ENCODE measurements at places on chromosomes 11 and 22. TPM values are rescaled to one million over a fixed set of nuclear protein-coding genes. Genes with fewer than 3 reads are reported as not detected.

PATE2 gene
- not detected for total RNA-seq

DNA sequence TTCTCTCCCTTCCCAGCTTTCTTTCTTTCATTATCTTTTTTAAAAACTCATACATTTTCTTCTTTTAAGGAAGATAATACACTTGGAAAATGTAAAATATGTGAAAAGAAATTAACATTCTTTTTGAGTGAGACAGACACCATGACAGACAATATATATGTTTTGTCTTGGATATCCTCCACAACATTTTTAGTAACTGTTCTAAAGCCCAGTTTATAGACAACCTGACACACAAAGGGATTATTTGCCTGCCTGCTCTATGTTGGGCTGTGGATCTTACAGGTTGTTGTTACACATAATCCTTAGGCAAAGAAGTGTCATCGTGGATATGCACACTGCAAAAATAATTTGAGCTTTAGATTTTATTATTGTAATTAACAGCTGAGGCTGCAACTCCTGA is 301.4 kb upstream of the PDGFD start:
- H3K4me1 ChIP-seq: no peaks in the 10 kb centered on the region
- H3K27me3 ChIP-seq: no peaks in the 10 kb centered on the region
- H3K36me3 ChIP-seq: no peaks in the 10 kb centered on the region
- H3K27ac ChIP-seq: no peak overlapping the region
- no peak overlapping the region for H3K4me3 ChIP-seq

- no peak overlapping the region for H3K4me3 ChIP-seq
- peaks cover 16% of the 10 kb centered on the region for H3K4me1 ChIP-seq
- H3K27me3 ChIP-seq: peaks cover 14% of the 10 kb centered on the region
- no peak overlapping the region for H3K27ac ChIP-seq
- DNase-seq: no peak
Measured at GRCh38 chr22:49507607-49508292, 319.9 kb downstream of the BRD1 start.

ABCG4 gene
- 0.15 TPM for total RNA-seq

FXYD6 gene
- total RNA-seq: not detected

DNA sequence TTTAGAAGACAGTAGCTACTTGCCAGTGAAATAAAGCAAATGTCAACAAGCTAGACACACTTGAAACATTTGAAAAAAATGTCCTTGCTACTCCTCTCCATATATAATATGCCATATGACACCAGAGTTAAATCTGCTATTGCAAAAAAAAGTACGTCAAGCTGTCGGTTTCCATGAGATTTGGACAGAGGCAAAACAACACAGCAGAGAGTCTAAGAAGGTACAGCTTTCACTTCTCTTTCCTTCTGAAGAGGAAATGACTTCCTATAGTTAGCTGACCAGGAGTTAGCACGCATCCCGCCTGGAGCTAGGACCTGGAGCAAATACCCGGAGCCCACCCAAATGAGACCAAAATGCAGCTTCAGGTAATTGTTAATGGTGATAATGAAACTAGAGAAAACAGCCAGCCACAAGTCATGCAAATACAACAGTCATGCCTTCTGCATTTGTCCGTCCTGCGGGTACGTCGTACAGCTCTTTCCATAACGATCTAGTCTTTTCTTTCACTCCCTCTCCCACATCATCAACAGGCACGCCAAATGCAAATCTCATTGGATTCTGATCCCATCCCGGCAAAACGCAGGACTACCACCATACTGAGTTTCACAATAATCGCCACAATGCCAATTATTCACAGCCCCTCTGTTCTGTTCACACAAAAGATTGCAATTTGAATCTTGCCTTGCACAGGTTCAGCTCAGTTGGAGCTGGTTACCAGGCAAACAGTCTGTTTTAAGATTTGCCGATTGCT is 395.0 kb upstream of the CCDC90B start:
- H3K27ac ChIP-seq: no peak overlapping the region
- DNase-seq: no peak
- H3K4me3 ChIP-seq: 0 out of 2 replicates have a peak overlapping the region, but pooled peaks have one; percentile 14

DNA sequence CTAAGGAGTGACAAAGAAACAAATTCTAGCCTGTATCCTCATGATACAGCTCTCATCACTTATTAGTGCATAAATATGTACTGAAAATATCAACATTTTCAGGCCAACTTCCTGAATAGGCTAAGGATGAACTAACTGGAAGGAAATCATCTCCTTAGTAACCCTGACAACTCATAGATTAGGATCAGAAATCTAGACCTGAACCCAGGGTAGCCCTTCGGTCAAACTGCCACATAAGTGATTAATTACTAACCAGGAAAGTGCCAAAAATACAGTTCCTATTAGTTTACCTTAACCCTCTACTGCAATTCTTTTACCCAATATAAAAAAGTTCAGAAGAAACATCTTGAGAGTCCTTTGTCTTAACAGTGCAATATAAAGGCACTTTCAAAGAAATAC is 40.0 kb downstream of the AMBRA1 start:
- DNase-seq: peak; percentile 35
- H3K27ac ChIP-seq: peak overlapping the region; percentile 56
- no peaks in the 10 kb centered on the region for H3K36me3 ChIP-seq
- no peaks in the 10 kb centered on the region for H3K27me3 ChIP-seq

DNA sequence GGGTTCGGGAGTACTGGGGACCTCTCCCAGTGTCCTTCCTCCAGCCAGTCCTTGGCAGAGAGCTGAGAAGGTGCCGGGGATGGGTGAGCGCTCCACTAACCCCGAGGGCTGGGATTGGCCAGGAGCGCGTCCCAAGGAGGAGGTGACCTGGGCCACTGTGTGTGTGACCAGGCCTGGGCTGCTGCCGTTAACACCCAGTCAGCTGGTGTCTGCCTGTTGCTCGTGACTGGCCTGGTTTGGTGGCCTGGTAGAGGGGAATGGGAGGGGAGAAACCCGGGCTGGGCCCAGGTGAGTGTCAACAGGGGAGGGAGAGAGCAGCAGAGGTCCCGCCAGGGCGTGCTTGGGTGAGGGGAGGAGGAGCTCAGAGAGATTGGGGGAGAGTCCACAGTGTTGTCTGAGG is 29.9 kb upstream of the GRAMD4 start:
- H3K4me3 ChIP-seq: no peak overlapping the region
- H3K4me1 ChIP-seq: peaks cover 9% of the 10 kb centered on the region
- no peaks in the 10 kb centered on the region for H3K27me3 ChIP-seq
- no peaks in the 10 kb centered on the region for H3K36me3 ChIP-seq

- no peak overlapping the region for H3K4me3 ChIP-seq
- H3K4me1 ChIP-seq: no peaks in the 10 kb centered on the region
- no peaks in the 10 kb centered on the region for H3K36me3 ChIP-seq
- H3K27ac ChIP-seq: no peak overlapping the region
- DNase-seq: no peak
Measured at GRCh38 chr11:71381781-71382505, 66.2 kb downstream of the DHCR7 start.

DNA sequence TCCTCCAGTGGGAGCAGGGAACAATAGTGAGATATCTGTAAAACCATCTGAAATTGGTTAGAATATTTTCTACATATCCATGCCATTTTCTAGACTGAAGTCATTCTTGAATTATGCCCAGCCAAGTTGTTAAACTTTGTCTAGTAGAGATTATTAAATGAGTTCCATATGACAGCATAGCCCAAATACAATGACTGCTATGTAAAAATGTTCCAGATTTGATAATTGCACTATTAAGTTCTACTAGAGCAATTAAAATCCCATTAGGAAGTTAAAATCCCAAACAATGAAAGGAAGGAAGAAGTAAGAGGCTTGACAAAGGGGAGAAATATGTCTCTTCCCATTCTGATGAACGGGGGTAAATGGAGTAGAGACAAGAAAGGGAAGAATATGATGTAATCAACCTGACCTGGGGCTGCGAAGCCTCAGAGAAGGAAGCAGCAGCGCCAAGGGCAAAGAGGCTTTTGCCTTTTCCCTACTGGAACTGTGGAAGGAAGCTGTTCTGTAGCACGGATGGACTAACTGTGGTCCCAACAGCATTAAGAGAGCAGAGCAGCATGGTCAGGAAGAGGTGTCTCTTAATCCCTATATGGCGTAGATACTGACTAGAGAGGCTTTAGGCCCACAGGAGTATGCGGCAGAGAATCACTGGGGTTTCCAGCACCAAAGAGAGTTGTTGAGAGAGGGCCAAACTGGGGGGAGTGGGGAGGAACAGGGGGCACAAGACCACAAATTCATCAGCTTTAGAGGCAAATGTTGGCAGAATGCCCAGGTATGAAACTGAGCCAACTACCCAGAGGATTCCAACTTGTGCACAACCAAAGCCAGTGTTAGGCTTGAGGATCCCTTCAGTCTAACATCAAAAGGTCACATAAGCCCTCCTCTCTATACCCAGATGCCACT is 26.7 kb downstream of the RRP8 start:
- no peak for DNase-seq
- H3K36me3 ChIP-seq: no peaks in the 10 kb centered on the region
- no peaks in the 10 kb centered on the region for H3K27me3 ChIP-seq
- H3K4me3 ChIP-seq: no peak overlapping the region
- peaks cover 8% of the 10 kb centered on the region for H3K4me1 ChIP-seq

CRYBB2 gene
- not detected for total RNA-seq

- H3K36me3 ChIP-seq: no peaks in the 10 kb centered on the region
- no peak overlapping the region for H3K4me3 ChIP-seq
- peak; percentile 87 for DNase-seq
Measured at GRCh38 chr11:74726547-74727182, 4.6 kb downstream of the CHRDL2 start.

GRCh38 chr22:45452565-45453379 is 39.3 kb downstream of the RIBC2 start:
- no peaks in the 10 kb centered on the region for H3K27me3 ChIP-seq
- H3K27ac ChIP-seq: no peak overlapping the region
- no peaks in the 10 kb centered on the region for H3K36me3 ChIP-seq
- H3K4me1 ChIP-seq: no peaks in the 10 kb centered on the region
- no peak for DNase-seq

DDIAS gene
- total RNA-seq: 25.4 TPM

- peak; percentile 25 for DNase-seq
- peaks cover 15% of the 10 kb centered on the region for H3K36me3 ChIP-seq
- H3K27me3 ChIP-seq: no peaks in the 10 kb centered on the region
- H3K4me3 ChIP-seq: peak overlapping the region; percentile 97
- peaks cover 14% of the 10 kb centered on the region for H3K4me1 ChIP-seq
- H3K27ac ChIP-seq: peak overlapping the region; percentile 60
Measured at GRCh38 chr22:35258191-35258988, 1.1 kb downstream of the HMGXB4 start.

GRCh38 chr11:101446238-101446637 is 137.6 kb downstream of the TRPC6 start:
- H3K27me3 ChIP-seq: no peaks in the 10 kb centered on the region
- H3K4me3 ChIP-seq: peak overlapping the region; percentile 0
- H3K36me3 ChIP-seq: no peaks in the 10 kb centered on the region
- peaks cover 41% of the 10 kb centered on the region for H3K4me1 ChIP-seq
- peak; percentile 94 for DNase-seq

- H3K27ac ChIP-seq: no peak overlapping the region
- no peak overlapping the region for H3K4me3 ChIP-seq
- H3K4me1 ChIP-seq: no peaks in the 10 kb centered on the region
Measured at GRCh38 chr11:117273550-117274289, 17.4 kb upstream of the BACE1-AS start.

DNA sequence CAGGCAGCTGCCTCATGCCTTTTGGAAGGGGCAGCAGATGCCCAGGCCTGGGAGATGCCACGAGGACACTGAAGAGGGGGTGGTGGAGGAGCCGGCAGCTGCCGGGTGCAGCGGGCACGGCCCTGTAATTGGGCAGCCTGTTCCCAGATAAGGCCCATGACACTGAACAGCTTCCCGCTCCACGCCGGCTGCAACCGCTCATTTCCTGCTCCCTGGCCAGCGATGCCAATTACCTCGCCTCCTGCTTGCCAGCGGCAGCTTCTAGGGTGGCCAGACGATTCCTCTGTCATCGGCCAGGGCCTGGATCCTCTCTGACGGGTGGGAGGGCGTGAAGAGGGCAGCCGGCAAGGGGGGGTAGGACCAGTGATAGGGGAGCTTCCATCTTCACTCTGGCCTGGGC is 22.8 kb downstream of the FLRT1 start:
- H3K36me3 ChIP-seq: no peaks in the 10 kb centered on the region
- no peak overlapping the region for H3K27ac ChIP-seq
- H3K27me3 ChIP-seq: no peaks in the 10 kb centered on the region

- no peak for DNase-seq
- H3K36me3 ChIP-seq: no peaks in the 10 kb centered on the region
- H3K27me3 ChIP-seq: no peaks in the 10 kb centered on the region
- H3K27ac ChIP-seq: no peak overlapping the region
Measured at GRCh38 chr11:94515398-94515797, 3.1 kb downstream of the C11orf97 start.

Data from PC-3 (cell line).